GM23248 (cell line): ENCODE measurements at places on chromosomes 13 and 19. TPM values are rescaled to one million over a fixed set of nuclear protein-coding genes. Genes with fewer than 3 reads are reported as not detected.

OR7E24 gene
- polyA plus RNA-seq, result not detected in 2 replicates

FAM216B gene
- polyA plus RNA-seq, result not detected in 2 replicates

ZNF540 gene
- polyA plus RNA-seq, result 0.58 and 0.76 TPM in 2 replicates

POLD1 gene
- polyA plus RNA-seq, result 12.6 and 13.7 TPM in 2 replicates

APLP1 gene
- 16.7 and 16.8 TPM in 2 replicates for polyA plus RNA-seq

TNFRSF19 gene
- 2.7 and 3.4 TPM in 2 replicates for polyA plus RNA-seq

FGF9 gene
- 0.39 and 0.75 TPM in 2 replicates for polyA plus RNA-seq

PRODH2 gene
- polyA plus RNA-seq, result not detected in 2 replicates

SIGLEC8 gene
- not detected in 2 replicates for polyA plus RNA-seq

ZNF574 gene
- 14.8 and 16.6 TPM in 2 replicates for polyA plus RNA-seq

CKAP2 gene
- polyA plus RNA-seq, result 34.4 and 37.6 TPM in 2 replicates

EDDM13 gene
- polyA plus RNA-seq, result not detected in 2 replicates
